ENCODE measurements at places on chromosomes 5 and 9.

GRCh38 chr9:38228331-38229103 is 159.5 kb upstream of the SHB start:
- no peak for DNase-seq

DNA sequence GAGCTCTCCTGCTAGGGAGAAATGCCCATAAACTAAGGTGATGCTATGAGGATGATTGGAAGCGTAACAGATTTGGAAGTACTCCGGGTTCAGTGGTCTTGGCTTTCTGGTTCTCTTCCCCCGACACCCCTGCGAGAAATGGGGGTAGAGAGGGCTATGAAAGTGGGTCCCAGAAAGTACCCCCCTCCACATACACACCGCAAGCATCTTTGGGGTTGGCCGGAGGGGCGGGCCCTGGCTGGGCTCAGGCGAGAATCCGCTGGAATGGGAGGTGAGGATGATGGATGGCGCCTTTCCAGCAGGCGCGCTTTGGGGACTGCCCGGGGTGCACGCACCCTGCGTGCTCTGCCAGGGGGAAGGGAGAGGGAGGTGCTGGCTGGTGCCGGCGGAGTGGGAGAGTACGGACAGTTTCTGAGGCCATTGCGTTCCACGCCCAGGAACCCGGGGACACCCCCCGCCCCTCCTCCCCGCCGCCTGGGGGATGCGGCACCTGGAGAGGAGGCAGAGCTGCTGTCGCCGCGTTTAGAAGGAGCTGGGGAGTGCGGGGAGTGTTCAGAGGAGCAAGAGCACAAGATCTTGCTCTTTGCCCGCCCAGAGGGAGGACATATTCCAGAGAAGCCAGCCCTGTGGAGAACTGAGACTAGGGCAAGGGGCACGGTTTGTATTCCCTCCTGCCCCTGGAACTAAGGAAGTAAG is 1.9 kb downstream of the PCSK5 start:
- DNase-seq = peak; percentile 68

GRCh38 chr9:22722492-22722891 is 275.9 kb downstream of the DMRTA1 start:
- peak; percentile 1 for DNase-seq

DNA sequence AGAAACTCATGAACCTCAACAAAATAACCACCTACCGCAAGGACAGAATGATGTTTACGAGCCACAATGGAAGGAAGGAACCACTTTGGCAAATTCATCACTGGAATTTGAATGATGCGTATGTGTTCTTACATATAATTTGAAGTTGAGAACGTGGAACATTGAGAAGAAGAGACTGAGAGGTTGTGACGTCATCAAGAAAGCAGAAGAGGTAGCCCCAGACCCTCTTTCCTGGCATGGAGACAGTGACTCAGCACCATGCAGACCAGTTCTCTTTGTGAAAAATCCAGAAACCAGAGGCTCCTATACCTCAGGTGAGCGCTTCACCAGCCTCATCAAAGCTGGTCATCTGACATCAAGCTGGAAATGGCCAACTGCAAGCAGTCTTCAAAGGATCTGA is 124.5 kb downstream of the PDZD2 start:
- no peak for DNase-seq

Data from GM23338 (cell line).